ENCODE measurements at places on chromosomes 12 and 14.

- no peak for DNase-seq
Measured at GRCh38 chr14:22476887-22477286, 112.1 kb downstream of the DAD1 start.

GRCh38 chr12:41221491-41221890, 33.4 kb downstream of the PDZRN4 start:
- no peak for DNase-seq

- no peak for DNase-seq
Measured at GRCh38 chr14:74637178-74637550, 25.1 kb upstream of the LTBP2 start.

DNA sequence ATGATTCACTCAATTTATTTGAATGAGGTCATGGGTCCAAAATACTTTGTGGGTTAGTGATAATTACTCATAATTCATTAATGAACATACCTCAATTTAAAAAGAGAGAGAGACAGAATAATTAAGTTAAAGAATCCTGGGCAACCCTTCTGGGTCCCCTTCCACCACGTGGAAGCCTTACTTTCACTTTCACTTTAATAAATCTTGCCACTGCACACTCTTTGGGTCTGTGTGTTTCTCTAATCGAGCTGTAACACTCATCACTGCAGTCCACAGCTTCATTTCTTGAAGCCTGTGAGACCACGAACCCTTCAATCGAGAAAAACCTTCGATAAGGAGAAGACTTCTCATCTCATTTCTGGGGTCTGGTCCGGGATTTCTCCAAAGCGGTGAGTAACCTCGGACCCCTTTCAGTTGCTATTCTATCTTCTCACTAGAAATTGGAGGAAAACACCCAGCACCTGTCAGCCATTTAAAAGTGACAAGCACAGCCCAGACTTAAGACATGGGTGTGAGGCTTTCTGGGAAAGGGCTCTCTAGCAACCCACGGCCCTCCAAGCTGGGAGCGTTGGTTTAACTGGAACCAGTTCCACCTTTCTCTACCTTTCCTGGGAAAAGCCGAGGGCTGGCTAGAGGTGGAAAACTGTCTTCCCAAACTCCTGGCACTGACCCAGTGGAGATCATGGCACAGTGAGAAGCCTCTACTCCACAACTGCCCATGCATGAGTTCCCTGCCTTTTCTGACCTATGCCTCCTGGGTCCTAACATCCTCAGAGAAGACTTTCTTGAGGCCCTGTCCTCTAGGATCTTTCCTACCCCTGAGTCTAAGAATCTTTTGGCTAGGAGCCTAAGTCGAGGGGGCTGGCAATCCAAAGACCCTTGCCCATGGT, 148.8 kb upstream of the ATF7IP start:
- DNase-seq = peak; percentile 50

DNA sequence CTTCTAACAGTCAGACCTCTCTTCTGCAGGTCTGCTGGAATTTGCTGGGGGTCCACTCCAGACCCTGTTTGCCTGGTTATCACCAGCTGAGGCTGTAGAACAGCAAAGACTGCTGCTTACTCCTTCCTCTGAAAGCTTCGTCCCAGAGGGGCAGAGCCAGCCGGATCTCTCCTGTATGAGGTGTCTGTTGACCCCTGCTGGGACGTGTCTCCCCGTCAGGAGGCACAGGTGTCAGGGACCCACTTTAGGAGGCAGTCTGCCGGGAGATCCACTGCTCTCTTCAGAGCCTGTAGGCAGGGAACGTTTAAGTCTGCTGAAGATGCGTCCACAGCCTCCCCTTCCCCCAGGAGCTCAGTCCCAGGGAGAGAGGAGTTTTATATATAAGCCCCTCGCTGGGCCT, 125.1 kb downstream of the SOX5 start:
- DNase-seq = no peak

- DNase-seq = no peak
Measured at GRCh38 chr14:30874120-30874998, at the start of gene COCH. Gene COCH (plus strand): TSS chr14:30874559. CDS start chr14:30874939, 380 bp downstream.

GRCh38 chr12:119715268-119715620, 47.3 kb downstream of the PRKAB1 start:
- DNase-seq = peak; percentile 41

GRCh38 chr12:2248087-2248900, 195.5 kb downstream of the CACNA1C start:
- no peak for DNase-seq

DNA sequence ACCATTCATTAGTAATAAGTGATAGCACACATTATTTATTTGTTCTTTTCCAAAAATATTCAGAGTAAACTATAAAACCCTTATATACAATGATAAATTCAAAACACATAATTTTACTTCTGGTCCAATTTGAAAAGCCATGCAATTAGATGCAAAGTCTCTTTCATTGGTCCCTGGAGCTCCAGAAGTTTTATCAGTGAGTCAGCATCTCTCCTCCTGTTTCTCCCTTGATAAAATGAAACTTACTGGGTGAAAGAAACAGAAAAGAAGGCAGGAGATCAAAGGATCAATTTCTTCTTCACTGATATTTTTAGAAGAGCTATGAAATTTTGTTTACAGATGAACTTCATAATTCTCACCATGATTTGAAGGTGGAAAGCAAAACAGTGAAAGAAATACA, 47.5 kb downstream of the IFNG start:
- DNase-seq = peak; percentile 34

DNA sequence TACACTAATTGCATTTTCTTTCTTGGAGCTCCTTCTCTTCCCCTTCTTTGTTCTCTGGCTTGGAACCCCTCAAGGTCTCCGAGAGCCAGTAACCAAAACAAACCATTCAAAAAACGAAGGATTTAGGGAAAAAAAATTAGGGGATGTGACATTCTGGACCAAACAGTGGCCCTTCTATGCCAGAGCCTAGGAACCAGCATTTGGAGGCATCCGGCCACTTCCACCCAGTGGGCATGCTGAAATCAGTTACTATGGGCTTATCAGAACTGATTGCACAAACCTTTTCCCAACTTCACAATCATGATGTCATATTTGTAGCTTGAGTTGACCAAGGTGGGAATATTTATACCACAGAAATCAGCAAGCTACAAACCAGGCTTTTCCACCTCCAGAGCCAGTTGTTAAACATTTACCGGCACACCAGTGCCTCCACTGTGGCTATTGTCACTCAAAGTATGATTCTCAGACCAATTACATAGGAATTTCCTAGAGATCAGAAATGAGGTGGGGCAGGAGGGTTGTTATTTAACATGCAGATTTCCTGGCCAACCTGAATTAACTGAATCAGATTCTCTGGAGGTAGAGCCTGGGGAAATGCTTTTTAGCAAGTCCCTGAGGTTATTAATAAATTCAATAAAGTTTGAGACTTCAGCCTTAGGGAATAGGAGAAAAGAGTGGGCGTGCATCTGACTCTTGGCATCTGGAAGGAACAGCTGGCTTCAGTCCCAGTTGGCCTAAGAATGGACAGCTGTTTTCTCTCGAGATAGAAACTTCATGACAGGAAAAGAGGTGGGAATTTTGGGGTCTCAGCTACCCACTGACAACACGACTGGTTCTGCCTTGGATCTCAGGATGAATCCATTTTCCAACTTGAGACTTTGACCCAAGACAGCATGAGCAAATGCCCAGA, 273.9 kb downstream of the ZFP36L1 start:
- DNase-seq = peak; percentile 72

GRCh38 chr12:94560431-94561221, 89.7 kb downstream of the TMCC3 start:
- DNase-seq = peak; percentile 38

- peak; percentile 10 for DNase-seq
Measured at GRCh38 chr12:22334410-22335100, at the start of gene ST8SIA1. Gene ST8SIA1 (minus strand): TSS chr12:22334707. CDS start chr12:22334232, 475 bp downstream.

GRCh38 chr14:32203928-32204357, 874 bp upstream of the RNU6-8 start:
- DNase-seq = no peak

DNA sequence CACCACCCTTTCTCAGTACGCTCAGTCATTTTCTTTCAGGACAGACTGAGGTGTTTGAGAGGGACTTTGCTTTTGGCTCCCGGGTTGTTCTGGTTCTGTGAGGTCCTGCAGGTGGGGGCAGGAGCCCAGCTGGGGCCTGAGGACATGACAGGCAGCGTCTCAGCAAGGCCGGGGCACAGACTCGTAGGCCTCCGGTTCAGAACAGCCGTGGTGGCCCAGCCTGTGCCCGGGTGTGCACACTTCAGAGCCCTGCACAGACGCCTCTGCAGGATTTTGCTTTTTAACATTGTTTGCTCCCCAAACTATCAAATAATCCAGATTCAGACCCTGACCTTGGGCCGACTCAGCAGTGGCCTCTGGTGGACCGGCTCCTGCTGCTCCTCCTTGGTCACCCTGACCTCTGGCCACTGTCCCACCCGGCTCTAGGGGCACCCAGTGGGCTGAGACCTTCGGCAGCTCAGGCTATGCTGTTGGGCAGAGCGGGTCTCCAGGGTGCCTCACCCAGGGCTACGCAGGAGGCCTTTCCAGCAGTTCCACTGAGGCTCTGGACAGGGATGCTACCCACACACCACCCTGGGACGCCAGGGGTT, 65.2 kb downstream of the ADGRD1 start:
- DNase-seq = no peak

DNA sequence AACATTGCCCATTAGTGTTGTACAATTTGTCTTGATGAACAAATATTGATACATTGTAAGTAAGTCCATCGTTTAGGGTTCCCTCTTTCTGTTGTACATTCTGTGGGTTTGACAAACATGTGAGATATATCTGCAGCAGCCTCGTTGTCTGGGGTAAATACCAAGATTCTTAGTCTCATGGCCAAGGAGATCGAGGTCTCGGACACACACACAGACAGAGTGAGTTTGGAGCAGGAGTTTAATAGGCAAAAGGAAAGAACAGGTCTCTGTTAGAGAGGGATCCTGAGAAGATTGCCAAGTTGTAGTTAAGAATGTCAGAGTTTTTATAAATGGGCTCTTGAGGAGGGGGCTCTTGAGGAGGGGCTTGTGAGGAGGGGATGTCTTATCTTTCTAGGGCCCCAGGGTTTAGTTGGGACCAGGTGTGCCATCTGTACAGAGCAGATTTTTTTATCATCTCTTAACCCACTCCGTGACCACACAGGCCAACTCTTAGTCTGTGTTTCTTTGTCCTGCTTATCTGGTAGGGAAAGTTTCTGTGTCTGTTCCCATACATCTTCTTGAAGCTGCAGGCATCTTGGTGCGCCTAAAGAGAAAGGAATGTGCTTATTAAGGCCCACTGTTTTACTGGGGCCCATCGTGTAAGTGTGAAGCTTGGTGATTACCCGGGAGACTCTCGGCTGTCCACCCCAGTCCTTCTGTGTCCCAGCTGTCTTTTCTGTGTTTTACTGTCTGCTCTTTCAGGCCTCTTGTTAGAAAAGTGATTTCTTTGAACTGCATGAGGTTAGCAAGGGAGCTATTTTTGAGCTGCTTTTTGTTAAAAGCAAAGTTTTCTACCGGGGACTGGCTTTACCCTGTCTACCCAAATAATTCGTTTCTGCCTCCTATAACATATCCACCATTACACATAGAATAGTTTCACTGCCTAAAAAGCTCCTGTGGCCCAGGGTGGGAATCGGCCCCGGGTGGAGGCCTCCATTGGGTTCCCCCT, 22.4 kb upstream of the CLEC2D start:
- DNase-seq = peak; percentile 35

- no peak for DNase-seq
Measured at GRCh38 chr12:57891542-57892228, 45.2 kb upstream of the CTDSP2 start.

GRCh38 chr12:126069549-126070165, 1004.4 kb downstream of the AACS start:
- peak; percentile 75 for DNase-seq

DNA sequence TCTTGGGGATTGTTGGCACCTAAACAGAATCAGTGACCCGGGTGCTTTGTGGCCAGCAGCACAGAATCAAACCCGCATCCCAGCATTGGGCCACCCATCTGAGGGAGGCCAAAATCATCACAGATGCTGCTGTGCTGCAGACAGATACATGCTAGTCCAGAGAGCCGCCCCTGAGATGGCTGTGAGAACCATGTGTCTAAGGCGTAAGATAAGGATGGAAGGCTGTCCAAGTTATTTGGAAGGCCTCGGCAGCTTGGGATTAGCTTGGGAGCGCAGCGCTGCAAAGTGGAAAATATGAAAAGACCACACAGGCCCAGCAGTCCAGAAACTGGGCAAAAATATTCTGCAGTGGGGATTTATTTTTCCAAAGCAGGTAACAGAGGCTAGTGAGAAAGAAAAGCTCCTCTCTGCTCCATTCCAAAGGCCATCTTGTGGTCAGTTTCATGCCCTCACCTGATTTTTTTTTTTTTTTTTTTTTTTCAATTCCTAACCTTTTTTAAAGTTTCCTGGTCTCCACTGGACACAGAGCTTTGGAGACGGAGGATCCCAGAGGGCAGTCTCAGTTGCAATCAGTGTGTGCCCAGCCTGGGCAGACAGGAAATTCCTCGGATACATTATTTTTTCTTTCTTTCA, 178.9 kb upstream of the BCL2L14 start:
- DNase-seq = no peak

DNA sequence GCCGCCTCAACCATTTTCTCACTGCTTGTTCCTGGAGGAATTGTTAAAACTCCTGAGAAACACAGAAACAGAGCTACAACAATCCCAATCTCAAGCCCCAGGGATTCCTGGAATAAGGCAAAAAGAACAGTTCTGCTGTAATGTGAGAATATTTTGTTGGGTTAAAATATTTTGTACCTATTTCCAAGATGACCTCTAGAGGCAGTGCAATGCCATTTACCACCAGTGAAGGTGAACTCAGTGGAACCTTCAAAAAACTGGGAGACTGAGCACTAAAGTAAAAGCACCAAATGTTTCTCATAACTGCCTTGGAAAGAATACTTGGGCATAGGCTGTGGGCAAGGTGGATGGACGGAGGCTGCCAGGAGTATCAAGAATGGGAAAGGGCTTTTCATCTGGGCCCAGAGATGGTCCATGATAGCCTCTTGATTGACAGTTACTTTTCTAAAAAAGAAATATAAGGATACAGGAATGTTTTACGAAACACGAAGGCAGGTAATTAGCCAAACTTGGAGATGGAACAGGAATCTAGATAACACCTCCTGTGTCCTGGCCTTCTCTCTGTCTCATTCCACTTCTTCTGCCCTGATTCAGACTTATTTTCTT, 334.0 kb upstream of the FLRT2 start:
- peak; percentile 20 for DNase-seq

DNA sequence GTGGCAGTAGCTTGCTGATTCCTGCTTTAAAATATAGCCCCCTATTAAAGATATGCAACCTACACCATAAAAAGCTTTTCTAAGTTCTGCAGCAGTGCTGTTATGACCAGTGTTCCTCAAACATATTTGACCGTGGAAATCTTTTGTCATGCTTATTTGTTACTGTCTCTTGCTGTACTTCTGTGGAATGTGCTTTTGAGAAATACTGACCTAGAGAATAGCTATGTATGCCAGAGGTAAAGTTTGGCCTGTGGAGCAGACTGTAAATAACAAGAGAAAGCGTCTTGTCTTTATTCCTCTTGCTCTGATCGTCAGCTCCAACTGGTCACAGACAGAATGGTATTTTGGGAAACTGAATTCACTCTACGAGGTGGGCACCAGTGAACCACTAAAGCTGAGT, 239.0 kb downstream of the FBXL14 start:
- DNase-seq = peak; percentile 19

All from LHCN-M2 (cell line).